ENCODE measurements at places on chromosomes 5 and 9.

DNA sequence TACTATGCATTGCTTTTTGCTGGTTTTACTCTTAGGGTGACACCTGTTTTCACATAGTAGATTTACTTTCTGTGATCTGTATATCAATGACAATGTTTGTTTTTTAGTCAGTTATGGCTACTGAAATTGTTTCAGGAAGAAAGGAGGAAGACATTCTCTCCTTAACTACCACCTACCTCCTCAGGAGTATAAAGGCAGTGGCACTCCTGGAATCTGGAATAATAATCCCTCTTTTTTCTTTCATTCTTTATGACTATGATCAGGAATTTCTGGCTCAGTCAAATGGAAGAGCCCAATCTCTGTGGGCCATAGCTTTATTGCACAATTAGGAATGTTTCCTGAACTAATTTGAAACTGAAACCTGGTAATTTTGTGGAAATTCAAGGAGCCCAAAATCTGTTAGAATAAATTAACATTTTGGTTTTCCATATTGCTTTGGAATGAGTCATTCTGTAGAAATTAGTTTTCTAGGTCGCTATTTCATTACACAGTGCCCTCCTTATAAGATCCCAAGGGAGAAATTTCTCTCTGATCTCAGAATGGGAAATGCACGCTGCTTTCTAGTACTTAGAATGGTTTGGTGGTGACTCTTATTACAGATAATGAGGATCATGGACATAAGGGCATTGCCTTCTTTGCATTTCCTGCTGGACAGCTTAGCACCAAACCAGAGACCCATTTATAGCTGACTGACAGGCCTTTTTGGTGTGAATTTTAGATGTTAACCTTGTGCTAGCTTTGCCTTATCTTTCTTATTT is 95.3 kb upstream of the VLDLR start:
- no peak for DNase-seq

GRCh38 chr9:77756449-77756848 is 108.3 kb upstream of the GNA14 start:
- DNase-seq = no peak

GRCh38 chr9:108671176-108671575 is 184.6 kb downstream of the ACTL7B start:
- no peak for DNase-seq

DNA sequence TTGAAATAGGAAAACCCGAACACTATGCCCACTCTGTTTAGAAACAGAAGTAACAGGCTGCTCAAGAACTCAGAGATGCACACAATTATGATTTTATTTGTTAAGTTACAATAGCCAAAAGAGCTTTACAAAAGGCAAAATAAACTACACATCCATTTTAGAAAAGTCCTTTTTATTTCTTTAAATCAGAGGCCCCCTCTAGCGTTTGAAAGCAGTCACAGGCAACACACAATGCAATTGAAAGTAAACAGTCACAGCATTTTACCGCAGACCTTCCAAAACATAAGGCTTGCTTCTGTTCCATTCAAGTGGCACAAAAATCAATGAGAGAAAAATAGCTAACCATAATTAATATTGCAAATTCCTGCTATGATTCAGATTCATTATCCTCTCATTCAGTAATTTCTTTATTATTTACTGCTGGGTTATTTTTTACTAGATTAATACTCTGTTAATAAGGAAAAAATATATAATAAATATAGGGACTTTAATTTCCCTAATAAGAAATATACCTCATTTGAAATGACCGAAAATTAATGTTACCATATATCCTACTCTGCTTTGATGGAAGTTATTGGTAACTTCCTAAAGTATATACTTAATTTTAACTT is 78.3 kb downstream of the CEP120 start:
- no peak for DNase-seq

- DNase-seq = no peak
Observed at GRCh38 chr9:95940265-95940664, 64.8 kb downstream of the ERCC6L2 start.

- no peak for DNase-seq
Observed at GRCh38 chr9:124341455-124342170, 73.6 kb downstream of the PSMB7 start.

GRCh38 chr5:67246108-67246507 is 49.5 kb upstream of the CD180 start:
- DNase-seq = peak; percentile 73

- DNase-seq = no peak
Observed at GRCh38 chr5:56191656-56192055, 41.5 kb downstream of the ANKRD55 start.

GRCh38 chr5:74174366-74174765 is 466.2 kb downstream of the ENC1 start:
- DNase-seq = no peak

- DNase-seq = no peak
Observed at GRCh38 chr9:114207034-114207810, 51.9 kb downstream of the COL27A1 start.

DNA sequence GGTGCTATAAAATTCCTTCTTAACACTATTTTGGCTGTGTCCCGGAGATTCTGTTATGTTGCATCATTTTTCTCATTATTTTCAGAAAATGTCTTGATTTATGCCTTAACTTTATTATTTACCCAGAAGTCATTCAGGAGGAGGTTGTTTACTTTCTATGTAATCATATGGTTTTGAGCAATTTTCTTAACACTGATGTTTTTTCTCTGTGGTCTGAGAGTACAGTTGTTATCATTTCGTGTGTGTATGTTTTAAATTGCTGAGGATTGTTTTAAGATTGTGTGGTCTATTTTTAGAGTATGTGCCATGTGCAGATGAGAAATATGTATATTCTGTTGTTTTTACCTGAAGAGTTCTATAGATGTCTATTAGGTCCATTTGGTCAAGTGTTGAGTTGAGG is 498.1 kb upstream of the ZNF608 start:
- DNase-seq = no peak

GRCh38 chr5:39501397-39501796 is 76.6 kb upstream of the DAB2 start:
- DNase-seq = no peak

DNA sequence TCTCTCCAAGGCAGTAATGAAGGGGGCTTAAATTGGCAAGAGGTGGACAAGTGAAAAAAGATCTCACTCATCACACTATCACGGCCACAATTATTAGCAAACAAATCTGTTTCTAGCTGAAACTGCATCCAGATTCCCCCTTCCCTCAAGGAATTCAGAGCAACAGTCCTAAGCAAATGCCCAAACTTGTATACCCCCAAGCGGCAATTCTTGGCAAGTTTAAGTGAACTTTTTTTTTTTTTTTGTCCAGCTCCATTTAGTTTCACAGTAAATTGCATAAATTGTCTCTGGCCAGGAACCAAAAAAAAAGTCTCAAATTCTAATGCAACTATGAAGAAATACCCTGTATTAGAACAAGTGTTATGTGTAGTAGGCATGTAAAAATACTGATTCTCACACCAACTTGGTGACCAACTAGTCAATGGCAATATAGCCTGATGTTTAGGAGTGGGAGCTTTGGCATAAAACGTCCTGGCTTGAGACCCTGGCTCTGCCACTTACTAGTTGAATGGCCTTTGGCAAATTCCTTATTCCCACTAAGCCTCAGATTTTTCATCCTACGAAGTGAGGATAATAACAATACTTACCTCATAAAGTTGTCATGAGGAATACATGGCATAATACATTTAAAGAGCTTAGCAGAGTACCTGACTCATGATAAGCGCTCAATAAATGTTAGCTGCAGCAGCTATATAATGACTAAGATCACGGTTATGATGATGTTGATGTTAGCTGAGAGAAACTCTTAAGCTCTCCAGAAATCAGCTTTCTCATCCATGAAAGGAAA is 193.2 kb downstream of the ADAMTSL1 start:
- DNase-seq = no peak

GRCh38 chr9:14373706-14374105 is 59.8 kb upstream of the NFIB start:
- DNase-seq = no peak

DNA sequence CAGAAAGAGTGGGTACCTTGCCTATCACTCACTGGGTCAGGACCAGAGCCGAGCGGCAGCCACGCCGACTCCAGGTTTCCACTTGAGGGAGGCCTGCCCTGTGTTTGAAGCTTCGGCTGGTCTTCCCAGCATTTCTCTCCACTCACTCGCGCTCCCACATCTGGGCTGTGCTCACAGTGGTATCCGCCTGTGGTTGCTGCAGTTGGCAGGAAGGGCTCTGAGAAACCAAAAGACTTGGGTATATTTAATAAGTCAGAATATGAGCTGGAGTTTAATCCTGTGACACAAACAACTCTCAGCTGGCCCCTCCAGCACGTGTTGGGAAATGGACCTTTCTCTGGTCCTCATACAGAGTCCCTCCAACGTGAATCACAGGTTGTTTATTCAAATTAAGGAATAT is 70.9 kb downstream of the SPRY4 start:
- no peak for DNase-seq

DNA sequence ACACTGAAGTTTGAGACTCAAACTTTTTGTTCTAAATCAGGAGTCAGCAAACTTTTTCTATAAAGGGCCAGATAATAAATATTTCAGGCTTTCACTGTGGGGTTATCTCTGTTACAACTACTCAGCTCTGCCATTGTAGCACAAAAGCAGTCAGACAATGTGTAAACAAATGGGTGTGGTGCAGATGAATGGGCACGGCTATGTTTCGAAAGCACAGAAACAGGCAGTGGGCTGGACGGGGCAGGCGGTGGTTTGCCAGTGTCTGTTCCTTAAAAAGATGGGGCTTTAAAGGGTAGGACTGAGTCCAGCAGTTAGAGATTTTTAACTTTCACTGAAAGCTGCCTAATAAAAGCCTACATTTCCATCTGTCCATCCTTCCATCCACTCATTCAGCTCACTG is 48.9 kb downstream of the PFDN1 start:
- DNase-seq = peak; percentile 11

DNA sequence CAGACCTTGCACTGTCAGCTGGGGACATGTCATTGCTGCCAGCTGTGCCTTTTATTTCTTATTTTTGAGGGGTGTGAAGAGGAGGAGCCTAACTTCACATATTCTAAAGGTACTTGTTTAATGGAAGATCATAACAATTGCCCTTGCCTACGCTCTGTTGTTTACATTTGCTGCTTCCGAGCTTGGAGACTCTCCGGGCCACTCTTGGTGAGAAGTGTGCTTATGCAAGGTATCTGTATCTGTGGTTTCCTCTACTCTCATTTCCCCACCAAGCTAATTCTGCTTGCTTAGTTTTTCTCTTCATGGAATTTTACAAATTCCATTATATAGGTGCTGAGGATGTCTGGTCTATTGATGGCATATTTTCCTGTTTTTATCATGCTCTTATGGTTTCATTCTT is 105.3 kb downstream of the RASGRF2 start:
- DNase-seq = no peak

DNA sequence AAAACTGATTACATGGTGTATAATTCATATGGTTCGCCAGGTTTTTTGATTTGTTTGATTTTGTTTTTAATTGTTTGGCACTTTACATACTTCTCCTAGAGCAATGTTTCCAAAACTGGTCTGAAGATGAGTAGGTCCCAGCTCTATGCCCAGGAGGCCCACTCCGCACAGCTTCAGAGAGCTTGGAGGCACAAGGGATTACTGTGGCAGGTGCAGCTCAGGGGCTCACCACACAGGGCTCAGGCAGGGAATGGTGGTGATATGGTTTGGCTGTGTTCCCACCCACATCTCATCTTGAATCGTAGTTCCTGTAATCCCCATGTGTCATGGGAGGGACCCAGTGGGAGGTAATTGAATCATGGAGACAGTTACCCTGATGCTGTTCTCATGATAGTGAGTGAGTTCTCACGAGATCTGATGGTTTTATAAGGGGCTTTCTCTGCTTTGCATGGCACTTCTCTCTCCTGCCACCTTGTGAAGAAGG is 296.6 kb downstream of the MED10 start:
- DNase-seq = no peak

DNA sequence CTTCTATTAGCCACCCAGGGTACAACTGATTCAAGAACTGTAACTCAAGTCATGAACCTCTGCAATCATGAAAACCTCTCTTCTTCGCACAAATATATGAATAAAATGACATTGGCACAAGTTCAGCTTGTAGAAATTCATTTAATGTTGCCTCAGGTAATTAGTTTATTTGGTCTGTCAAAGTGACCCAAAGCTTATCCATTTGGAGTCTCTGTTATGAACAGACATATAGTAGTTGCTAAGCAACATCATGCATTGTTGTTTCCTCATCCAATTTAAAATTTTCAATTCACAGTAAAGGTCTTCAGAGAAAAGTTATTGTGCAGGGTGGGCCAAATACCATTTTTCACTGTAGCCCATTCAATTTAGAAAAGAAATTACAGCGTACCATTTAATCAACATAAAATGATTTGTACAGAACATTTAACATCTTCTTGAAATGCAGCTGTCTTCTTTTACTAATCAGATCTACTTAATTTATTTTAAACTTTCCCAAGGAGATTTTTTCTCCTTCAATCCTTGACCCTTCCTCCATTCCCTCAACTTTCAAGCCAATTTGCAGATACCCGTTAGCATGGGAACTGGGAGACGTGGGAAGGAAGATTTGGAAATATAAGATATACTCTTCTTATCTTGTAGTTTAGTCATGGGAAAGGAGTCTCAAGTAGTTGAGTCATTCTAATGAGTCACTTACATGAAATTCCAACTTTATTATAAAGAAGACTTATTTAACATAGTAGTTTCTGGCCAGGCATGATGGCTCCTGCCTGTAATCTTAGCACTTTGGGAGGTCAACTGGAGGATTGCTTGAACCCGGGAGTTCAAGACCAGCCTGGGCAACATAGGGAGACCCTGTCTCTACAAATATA is 231.3 kb downstream of the ATPSCKMT start:
- no peak for DNase-seq

DNA sequence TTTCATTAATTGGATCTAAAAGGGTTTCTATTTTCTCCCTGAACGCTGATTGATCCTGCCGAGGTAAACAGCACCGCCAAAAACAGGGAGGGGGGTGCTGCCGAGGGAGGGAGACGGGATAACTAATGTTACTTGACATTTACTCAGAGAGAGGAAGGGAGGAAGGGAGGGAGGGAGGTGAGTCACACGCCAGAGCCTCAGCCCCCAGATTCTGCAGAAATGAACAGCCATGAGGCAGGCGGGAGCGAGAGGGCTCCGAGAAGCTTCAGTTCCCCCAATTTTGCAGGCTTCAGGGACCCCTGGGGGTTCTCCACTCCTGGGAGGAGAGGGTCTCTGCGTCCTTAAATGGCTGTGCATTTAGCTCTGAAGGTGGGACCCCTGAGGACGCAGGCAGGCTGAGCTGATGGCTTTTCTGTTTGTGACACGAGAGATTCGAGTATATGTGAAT is 59.1 kb upstream of the IER5L start:
- peak; percentile 40 for DNase-seq

GRCh38 chr9:75451045-75451444 is 362.7 kb downstream of the OSTF1 start:
- no peak for DNase-seq

DNA sequence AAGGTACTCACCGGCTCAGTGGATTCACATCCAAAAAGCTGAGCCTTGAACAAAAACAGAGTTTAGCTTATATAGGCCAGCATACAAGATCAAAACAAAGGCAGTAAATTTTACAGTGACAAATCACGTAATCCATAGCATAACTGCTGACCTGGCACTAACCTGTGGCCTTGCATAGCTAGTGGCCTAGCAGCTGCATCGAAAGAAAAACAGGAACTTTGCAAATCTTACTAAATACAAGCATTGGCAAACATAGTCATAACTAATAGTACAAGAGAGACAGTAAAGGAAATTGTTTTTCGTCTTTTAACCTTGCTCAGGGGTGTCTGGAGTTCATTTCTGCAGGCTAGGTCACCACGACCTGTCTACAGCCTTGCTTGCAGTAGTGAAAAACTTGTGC is 4.8 kb downstream of the HSDL2 start:
- DNase-seq = no peak

Measured in CD4-positive, alpha-beta T cell treated with Interleukin-12 subunit alpha and Interleukin-12 subunit beta, for 1 hour (primary cell).